ENCODE measurements at places on chromosomes 16 and 17.

DNA sequence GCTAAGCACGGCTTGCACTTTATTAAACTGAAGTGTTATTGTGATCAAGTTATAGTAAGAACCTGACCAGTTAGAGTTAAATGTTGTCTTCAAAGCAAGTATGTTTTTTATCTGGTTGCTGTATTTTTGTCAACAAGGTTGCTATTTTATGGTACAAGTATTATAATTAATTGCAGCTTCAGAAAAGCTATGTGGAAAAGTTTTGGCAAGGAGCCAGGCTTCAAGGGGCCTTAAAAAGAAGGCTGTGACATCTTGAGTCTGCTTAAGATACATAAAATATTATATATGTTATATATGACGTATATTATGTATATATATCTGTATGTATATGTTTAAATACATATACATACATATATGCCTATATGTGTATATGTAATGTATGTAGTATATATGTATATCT is 1461.2 kb upstream of the CDH8 start:
- no peak for DNase-seq

GRCh38 chr16:6258056-6258455 is 1074.6 kb upstream of the RBFOX1 start:
- DNase-seq: no peak

DNA sequence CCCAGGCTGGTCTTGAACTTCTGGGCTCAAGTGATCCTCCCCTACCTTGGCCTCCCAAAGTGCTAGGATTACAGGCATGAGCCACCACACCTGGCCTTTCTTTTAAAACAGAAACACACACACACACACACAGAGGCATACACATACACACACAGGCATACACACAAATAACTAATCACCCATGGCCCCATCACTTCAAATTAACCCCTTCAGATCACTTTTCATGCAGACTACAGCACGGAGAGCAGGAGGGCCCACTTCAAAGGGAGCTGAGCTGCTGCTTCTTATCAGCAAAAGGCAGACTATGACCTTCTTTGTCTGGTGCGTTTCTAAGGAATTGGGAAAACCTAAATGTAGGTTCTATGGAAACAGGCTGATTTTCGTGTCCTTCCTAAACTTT is 1.9 kb downstream of the CLCN7 start:
- DNase-seq: no peak

GRCh38 chr17:69713815-69714214 is 299.3 kb downstream of the MAP2K6 start:
- DNase-seq: no peak

DNA sequence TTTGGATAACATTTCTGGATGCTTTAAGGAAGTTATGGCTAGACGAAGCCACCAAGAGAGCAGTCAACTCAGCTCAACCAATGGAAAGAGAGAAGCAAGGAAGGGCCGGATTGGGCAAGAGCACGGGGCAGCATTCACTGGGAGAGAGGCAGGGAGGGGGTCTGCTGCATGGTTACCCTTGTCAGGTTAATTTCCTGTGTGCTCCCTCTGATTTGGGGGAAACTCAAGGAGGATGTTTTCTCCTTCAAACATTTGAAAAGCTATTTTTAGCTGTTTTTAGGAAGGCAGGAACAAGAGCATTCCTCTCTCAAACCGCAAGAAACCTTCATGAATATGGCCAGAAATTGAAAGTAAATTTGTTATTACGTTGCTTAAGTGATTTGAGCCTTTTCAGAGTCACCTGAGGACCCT is 118.5 kb upstream of the ZFHX3 start:
- DNase-seq: no peak

DNA sequence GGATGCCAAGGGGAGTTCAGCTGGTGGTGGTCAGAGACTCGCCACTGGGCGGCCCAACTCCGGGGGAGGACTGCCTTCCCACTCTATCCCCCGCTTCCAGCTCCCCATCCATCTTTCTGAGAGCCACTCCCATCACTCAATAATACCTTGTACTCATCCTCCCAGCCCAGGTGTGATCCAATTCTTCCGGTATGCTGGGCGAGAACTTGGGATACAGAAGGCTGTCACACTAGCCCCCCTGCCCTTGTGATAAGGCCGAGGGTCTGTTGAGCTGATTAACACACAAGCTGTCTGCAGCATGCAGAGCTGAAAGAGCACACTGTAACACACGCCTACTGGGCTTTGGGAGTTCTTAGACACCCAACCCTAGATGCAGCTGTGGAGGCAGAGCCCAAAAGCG is 460.4 kb upstream of the EEF2KMT start:
- DNase-seq: no peak

GRCh38 chr16:56726926-56727325 is 3.0 kb upstream of the NUP93 start:
- DNase-seq: no peak

DNA sequence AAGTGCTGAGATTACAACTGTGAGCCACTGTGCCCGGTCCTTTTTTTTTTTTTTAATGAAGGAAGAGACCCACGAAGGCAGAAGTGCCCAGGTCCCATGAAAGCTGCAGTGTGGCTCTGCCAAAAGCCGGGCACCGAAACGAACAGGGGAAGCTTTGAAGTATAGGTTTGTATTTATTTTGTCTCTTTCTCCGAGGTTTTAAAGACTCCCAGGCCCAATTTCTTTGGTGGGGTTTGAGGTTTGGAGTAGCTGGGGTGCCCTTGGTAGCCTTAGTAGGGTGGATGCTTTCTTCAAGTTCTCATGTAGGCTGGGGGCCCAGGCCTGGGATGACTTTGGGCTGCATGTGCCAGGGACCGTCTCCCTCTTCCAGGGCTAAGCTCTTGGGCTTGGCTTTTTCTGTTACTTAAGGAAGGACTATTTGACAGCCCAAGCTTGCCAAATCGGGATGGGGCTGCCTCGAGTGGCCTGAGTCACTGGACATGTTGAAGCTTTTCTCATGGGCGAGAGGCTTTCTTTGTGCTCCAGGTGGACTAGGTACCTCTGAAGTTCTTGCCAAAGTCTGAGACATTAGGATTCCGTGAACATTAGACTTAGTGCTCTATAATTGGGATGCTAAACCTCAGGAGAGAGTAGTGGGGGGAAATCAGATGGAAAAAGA is 66.3 kb downstream of the WIPI1 start:
- DNase-seq: no peak

- DNase-seq: no peak
These were observed 22.0 kb downstream of the TMEM132E start for GRCh38 chr17:34601416-34601815.

- DNase-seq: no peak
These were observed 144.1 kb downstream of the RAB11FIP4 start for GRCh38 chr17:31535581-31535981.

- no peak for DNase-seq
These were observed 211.2 kb downstream of the RPTOR start for GRCh38 chr17:80755650-80756405.

GRCh38 chr17:65278050-65278819 is 141.1 kb downstream of the RGS9 start:
- no peak for DNase-seq

- no peak for DNase-seq
These were observed 26.5 kb upstream of the ARL6IP1 start for GRCh38 chr16:18827890-18828289.

DNA sequence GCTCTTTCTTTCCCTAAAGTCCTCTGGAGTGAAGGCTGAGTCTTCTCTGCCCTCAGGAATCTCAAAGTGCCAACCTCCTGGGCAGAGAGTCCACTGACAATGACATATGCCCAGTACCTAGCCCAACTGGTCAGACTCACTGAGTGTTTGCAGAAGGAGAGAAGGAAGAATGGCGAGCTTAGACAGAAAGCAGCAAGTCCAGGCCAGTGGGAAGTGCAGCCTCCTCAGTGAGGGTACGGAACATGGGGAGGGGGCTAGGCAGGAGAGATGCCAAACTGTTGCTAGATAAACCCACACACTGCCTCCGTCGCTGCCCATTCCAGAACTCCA is 678 bp downstream of the EXOC7 start:
- no peak for DNase-seq
